ENCODE measurements at places on chromosomes 12 and 14. TPM values are rescaled to one million over a fixed set of nuclear protein-coding genes. Genes with fewer than 3 reads are reported as not detected.

DNA sequence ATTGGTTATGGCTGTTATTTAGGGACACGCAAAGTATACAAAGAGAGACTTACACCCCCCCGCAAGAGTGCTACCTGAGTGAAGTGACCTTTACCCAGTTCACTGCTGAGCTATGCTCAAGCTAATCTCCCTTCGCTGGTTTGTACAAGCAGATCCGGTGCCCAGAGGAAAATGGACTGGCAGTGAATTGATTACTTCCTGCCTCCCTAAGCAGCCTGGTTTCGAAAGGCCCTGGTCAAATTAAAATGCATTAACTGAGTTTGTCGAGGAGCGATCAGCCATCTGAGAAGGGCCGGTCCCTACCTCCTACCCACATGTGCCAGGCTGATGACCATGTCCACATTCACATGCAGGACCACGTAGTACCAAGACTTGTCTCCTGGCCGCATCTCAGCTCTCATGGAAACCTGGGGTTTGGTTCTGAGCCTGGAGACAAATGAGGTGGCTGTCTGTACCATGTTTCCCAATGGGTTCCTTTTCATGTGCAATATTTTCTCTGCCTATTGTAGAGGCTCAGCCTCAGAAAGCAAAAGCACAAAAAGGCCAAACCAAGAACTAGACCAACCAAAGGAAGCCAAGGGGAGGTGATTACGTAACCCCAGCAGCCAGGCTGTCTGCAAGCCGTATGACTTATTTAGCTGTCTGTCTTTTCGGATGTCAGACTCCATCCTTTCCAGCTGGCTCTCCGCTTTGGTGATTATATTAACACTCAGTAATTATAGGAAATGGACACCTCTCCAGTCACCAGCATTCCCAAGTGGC, 284.7 kb upstream of the PWP1 start:
- DNase-seq = no peak

- DNase-seq = peak; percentile 35
These were observed 46.2 kb downstream of the KDM2B start for GRCh38 chr12:121534495-121535148.

DNA sequence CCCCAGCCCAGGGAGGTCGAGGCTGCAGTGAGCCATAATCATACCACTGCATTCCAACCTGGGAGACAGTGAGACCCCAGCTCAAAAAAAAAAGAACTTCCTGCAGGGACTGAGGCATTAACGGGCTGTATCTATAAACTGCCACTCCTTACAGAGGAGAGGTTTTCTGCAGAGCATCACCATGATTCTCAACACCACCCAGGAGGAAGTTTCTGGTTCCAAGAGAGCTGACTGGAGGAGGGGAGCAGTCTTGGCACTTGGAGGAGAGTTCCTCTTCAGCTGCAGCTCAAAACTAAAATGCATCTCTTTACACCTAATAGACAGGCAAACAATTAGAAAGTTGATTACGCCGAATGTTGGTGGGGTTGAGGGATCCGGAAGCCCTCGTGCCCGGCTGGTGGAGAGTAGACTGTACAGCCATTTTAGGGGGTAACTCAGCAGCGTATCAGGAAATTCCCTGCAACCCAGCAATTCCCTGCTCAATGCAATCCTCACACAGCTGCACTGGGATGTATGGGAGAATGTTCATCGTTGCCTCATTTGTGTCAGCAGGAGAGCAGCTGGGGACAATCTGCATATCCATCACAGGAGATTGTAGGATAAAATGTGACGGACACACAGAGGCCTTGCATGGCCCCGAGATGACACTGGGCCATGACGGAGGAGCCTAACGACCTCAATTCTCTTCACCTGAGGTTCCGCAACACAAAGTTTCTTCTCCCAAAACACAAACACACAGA, 36.6 kb downstream of the ACTN1 start:
- DNase-seq = no peak

DNA sequence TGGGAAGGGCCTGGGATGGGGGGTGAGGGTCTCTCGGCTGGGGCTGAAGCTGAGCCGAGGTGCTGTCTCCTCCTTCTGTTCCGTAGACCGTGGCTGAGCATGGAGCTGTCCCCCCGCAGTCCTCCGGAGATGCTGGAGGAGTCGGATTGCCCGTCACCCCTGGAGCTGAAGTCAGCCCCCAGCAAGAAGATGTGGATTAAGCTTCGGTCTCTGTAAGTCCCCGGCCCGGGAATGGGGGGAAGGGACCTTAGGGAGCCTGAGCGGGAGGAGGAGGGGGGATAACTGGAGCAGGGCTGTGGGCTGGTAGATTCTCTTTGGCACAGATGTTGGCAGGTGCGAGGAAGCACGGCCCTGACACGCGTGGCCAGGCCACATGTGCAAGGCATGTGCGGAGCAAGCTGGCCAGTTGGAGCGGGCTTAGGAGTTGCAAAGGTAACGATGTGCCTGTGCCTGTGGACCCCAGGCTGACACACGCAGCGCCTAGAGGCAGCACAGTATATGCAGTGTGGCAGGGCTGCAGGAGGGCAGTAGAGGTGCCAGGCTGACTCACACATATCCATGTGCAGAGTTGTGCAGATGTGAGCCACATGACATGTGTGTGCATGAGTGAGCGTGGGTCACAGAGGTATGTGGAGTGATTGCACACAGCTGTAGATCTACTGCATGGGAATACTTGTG, 512 bp downstream of the PDE1B start:
- DNase-seq = no peak

DNA sequence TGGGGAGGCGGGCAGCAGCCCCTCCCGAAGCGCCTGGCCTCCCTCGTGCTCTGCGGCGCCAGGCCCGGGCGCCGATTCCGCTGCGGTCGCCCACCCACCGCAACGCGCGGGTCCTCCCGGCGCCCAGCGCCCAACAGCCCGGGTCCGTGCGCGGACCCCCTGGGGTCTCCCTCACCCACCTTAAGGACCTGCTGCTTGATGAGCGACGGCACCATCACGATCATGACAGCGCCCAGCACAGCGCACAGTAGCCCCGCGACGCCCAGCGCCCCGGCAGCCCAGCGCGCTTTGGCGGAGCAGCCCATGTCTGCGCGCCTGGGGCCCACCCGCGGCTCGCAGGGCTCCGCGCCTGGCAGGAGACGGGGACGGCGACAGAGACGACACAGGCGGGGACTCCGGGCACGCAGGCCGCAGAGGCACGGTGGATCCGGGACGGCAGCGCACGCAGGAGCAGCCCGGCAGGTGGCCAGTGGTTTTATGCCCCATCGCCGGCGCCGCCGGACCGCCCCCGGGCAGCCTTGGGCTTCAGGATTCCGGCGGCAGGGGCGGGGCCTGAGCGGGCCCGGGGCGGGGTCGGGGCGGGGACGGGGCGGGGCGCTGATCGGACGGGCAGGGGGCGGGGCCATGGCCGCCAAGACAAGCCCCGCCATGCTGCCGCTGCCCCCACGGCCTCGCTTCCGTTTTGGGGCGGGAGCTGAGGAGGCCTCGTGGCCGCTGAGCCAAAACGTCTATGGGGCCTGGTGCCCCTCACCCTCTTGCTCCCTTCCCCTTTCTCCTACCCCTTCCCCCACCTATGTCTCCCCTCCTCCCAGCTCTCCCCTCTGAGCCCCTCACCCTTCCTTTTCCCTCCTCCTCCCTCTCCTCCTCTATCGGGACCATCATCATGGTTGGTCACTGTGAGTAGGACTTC, at the start of gene SCARB1:
TSS of gene SCARB1 (minus strand) at position 449 of the 910 bp plus-strand sequence. CDS start at position 305, 144 bp downstream.
- DNase-seq = peak; percentile 96

- DNase-seq = peak; percentile 87
These were observed at the start of gene IFI27L2 for GRCh38 chr14:94129111-94129757. IFI27L2 (minus strand) TSS chr14:94129604; CDS start chr14:94129564, 40 bp downstream.

DNA sequence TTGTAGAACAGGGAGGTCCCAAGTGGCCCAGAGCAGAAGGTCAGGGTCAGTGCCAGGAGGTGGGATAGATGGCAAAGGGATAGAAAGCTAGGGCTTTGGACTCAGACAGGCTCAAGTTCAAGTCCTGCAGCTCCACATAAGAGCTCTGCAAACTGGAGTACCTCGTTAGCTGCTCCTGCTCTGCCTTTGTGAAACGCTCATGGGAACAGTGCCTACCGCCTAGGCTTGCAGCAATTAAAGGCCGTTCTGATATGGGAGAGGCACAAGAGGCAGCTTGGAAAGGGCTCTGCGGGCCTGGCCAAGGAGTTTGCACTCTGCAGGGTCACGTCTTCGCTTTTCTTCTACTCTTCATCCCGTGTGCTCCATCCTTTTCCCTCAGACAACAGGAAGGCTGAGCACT, 54.1 kb downstream of the MAP1LC3B2 start:
- DNase-seq = no peak

DNA sequence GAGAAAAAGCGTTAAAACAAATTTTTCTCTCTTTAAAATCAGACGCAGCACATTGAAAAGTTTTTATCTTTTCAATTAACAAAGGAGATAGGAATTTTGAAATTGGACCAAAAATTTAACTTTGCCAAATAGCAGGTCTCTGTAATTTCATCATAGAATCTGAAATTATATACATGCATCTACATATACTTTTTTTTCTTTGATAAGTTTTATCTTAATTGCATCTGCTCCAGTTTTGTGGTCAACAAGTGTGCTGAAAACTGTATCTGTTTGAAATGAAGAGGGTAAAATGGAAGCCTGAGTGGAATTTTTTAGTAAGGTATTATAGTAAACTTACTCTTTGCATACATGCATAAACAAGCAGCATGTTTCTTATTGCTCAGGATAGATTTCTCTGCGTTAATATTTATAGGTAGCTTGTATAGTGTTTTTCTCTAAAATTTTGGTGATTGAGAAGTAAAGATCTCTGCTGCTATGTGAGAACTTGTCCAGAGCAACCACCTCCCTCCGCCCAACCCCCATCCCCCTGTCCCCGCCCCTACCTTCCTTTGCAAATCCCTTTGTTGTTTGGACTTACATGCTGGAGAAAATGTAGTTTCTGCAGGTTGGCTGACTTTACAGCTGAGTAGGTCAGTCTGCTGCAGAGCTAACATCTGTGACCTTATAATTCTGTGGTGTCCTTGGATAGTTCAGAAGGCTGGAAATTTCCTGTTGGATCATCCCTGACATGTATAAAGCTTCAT, 64.6 kb downstream of the VRK1 start:
- no peak for DNase-seq

DNA sequence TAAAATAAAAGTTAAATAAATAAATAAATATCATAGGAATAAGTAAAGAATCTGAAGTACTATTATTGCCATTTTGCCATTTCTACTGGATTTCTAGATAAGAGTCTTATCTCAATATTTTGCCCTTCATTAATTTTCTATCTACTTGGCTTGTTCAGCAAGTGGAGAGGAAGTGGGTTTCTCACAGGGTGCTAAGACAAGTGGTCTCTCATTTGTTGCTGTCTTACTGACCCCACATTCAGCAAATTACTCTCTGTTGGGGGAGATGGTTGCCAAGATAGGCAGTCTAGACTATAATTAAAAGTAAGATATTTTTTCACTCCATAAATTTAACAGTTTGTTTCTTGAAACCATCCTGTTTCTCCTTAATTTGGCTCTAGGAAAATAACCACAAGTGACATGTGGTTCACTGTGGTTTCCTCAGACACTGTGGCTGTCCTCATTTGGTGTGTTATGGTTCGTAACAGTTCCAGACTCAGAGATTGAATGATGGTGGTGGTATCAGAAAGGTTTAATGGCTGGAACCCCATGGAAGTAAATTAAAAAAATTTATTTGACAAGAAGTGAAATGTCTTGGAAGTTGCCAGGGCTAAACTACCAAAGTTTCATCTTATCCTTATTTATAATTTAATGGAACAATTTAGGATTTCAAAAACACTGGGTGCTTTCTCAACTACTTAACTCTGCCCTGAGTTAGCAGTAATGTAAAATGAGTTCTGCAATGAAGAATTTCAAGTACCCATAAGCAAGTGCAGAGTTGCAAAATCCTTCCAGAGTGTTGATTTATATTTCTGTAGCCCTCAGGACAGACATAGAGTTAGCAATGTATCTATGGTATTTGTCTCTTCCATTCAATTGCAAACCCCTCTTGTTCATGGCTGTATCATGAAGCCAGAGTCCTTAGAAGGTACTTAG, 214.8 kb downstream of the MSRB3 start:
- DNase-seq = no peak

DNA sequence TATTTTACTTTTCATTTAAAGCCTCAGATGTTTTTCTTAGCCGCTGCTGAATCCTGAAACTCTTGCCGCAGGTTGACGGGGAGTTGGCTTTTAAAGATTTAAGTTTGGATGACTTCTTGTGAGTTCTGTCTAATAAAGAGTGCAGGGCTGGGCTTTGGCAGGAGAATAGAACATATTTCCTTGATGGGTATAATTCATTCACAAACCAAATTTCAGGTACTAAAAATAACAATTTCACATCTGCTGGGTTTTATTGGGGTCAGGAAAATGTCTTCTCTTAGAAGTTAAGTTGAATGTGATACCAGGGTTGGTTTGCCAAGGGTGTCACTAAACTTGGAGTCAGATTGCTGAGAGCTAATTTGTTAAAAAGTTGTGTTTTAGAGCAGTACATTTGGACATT, 9.7 kb downstream of the SP1 start:
- DNase-seq = no peak

The CD163L1 gene
- 0.59 TPM for total RNA-seq

GRCh38 chr12:122028165-122028904, 6.7 kb downstream of the BCL7A start:
- no peak for DNase-seq

GRCh38 chr12:123398177-123398549, 14.2 kb downstream of the KMT5A start:
- no peak for DNase-seq

GRCh38 chr12:121116318-121117225, 16.1 kb upstream of the P2RX7 start:
- no peak for DNase-seq

The KLRG1 gene
- 3.2 TPM for total RNA-seq

DNA sequence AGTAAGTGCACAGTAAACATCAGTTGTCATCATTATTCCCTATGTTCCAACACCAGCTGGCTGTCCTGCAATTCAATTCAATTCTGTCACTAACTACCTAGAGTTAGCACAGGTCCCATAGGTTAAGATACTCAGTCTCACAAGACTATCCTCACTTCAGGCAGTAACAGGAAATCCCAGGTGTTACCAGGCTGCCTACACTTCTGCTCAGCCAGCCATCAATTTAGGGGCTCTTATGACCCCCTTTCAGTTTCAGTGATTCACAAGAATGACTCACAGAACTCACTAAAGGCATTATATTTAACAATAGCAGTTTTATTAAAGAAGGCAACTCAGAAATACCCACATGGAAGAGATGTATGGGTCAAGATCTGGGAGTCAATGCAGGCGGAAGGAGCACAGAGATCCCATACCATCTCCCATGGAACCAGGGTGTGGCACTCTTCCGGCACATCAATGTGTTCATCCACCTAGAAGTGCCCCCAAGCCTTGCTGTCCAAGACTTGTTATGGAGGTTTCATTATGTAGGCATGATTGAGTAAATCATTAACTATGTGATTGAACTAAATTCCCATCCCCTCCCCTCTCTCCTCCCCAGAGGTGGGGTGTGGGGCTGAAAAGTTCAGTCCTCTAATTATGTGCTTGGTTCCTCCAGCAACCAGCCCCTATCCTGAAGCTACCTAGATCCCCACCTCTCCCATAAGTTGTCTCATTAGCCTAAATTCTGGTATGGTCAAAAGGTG, 120.8 kb upstream of the WSCD2 start:
- no peak for DNase-seq

GRCh38 chr14:61659582-61659981, 35.7 kb upstream of the HIF1A start:
- DNase-seq = no peak

All from upper lobe of left lung (tissue), 6 donors.